ENCODE measurements at places on chromosomes 2 and 18. TPM values are rescaled to one million over a fixed set of nuclear protein-coding genes. Genes with fewer than 3 reads are reported as not detected.

Gene PROM2
- 0.47 TPM for total RNA-seq

GRCh38 chr2:118668431-118669424 lies 178.7 kb downstream of the EN1 start:
- H3K4me3 ChIP-seq, result no peak overlapping the region
- no peaks in the 10 kb centered on the region for H3K27me3 ChIP-seq
- H3K27ac ChIP-seq, result no peak overlapping the region
- H3K36me3 ChIP-seq, result no peaks in the 10 kb centered on the region

DNA sequence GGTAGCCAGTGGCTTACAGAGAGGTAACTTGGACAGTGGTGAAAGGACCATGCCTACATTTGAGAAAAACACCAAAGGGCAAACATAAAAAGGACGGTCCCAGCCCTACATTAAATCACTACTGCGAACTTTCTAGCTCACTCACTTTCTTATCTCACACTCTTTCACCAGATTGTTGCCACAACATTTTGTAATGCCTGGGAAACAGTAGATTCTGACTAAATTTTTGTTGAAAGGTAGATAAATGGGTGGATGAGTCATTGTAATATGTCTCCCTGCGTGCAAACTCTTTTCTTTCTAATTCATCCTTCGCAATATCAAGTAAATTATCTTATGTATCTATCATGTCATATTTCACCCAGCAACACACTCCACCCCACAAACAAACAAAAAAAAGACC lies 192.2 kb downstream of the IRS1 start:
- H3K36me3 ChIP-seq, result peaks cover 4% of the 10 kb centered on the region
- no peak for DNase-seq
- H3K4me3 ChIP-seq, result no peak overlapping the region
- peaks cover 19% of the 10 kb centered on the region for H3K4me1 ChIP-seq
- peaks cover 5% of the 10 kb centered on the region for H3K27me3 ChIP-seq

GRCh38 chr2:207137596-207138337 lies 28.0 kb downstream of the KLF7 start:
- H3K27me3 ChIP-seq, result no peaks in the 10 kb centered on the region
- H3K27ac ChIP-seq, result no peak overlapping the region
- peaks cover 37% of the 10 kb centered on the region for H3K36me3 ChIP-seq
- DNase-seq, result peak; percentile 9

- H3K4me1 ChIP-seq, result no peaks in the 10 kb centered on the region
- no peak overlapping the region for H3K27ac ChIP-seq
- H3K4me3 ChIP-seq, result no peak overlapping the region
- no peak for DNase-seq
Measured at GRCh38 chr2:111946294-111947114, 48.1 kb downstream of the MERTK start.
